ENCODE measurements at places on chromosomes 7 and 10.

DNA sequence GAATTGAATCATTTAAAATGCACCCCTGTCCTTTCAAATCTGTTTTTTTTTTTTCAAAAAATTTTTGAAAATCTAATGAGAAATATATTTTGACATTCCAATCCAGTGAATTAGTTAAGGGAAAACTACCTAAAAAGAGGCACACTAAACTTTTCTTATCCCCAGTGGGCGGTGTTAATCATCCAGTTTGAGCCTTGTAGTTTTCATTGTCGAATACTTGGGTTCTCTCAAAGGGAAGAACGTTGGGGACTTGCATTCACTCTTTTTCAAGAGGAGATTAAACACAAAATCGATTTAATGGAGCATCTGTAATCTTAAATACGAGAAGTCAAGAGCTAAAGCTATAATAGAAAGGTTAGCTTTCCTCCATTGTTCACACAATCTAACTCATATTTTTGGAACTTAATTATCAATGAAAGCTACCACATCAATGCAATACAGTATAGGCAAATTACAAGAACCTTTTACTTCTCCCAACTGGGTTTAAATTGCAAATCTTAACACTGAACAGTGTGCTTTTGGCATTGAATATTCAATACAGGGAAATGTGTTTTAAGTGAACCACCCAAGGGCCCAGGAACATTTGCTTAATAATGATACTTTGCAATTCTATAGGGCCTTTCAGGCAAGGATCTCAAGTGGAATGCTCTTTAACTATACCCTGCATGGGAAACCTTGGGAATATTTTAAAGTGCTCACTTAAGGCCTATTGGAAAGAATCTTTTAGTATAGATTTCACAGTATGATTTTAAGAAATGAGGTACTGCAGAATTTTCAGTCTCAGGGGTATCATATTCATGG, 13.1 kb upstream of the SP8 start:
- no peak for DNase-seq

GRCh38 chr7:137694405-137694804, 152.4 kb downstream of the DGKI start:
- no peak for DNase-seq

GRCh38 chr7:11171569-11172192, 198.0 kb downstream of the PHF14 start:
- DNase-seq, result no peak

- no peak for DNase-seq
Observed at GRCh38 chr10:122303271-122304053, 32.4 kb downstream of the BTBD16 start.

DNA sequence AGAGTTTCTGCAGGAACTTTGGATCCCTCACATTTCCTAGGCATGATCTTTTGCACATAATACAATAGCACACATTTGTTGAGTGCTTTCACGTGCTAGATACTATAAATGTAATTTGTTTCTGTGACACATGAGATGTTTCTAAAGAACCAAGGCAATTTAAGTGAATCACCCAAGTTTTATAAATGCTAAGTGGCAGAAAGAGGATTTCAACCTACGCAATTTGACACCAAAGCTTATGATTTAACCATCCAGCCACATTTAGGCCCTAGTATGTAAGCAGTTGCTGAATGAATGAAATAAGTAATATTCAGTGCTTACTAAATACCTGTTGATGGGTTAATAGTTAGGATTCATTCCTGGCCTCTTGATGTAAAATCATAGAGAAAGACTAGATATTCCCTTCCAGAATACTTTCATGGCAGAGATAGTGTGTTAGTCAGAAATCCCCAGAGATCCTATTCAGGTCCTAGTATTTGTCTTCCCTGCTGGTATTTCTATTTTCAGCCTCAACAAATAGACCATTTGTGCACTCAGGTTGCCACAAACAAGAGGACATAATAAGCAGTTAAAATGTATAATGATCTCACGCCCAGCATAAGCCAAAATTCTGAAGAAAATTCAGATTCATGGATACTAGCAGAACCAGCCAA, 572.6 kb downstream of the IPMK start:
- DNase-seq, result no peak

Data from tibial nerve (tissue), 4 donors.